ENCODE measurements at places on chromosomes 12 and 14.

DNA sequence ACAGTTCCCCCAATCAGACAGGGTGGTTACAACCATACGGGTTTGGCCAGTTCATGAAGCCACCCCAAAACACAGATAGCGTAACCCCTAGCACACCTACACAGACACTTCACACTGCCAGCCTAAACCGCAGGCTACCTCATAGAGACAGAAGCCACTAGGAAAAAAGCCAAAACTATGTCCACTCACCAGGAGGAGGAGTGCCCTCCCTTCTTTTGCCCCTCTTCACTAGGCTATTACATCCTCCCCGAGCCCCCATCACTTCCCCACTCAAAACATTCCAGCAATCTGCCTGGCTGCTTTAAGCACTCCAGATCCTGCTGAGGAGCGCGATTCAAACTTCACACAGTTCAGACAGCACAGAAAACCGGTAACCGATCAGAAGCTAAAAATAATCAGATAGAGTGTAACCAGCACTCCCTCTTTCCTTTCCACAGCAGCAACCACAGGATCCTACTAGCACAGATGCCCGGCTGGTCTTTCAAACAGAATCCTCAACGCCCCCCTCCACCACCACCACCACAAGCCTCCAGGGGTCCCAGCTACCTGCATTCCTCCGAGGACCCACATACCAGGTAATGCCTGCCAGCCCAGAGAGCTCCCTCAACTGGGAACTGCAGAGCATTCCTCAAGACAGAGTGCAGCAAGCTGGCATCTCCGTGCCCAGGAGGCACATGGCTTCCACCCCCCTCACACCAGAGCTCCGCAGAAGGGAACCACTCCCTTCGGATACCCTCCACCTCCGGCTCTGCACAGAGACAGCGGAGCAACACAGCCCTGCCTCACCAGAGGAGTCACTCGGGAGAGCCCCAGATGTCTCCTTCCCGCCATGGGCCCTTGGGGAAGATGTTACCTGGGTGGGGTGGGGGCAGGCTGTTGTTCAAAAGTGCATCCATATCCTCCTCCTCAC, 1.5 kb downstream of the CHD4 start:
- DNase-seq = peak; percentile 36

GRCh38 chr12:116314477-116314876, 37.0 kb upstream of the MED13L start:
- no peak for DNase-seq

GRCh38 chr14:22334627-22335026, 254.4 kb downstream of the DAD1 start:
- DNase-seq = no peak

DNA sequence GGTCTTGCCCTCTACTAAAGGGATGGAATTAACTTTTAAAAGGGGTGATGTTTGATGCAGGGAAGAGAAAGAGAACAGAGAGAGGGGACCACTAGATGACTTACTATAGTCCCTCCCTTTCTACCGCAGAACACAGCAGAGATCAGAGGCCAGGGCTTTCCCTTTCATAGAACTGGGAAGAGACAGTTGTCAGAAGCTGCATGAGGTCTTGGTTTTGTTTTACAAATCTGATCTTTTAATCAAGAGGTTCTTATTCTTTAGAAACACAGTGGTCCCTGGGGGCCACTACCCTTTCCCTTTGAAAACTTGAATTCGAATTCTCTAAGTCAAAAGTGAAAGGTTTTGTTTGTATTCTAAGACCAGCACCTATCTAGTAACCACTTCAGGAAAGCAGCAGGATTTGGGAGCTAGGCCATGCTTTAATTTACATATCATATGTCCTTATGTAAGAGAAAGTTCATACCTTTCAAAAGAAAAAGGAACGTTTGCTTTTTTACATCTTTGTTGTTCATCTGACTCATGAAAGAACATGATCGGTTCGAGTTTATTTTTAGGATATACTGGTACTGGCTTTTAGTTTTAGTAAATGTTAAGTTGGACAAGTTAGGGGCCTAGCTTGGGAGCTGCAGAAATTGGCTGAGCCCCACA, 6.3 kb downstream of the FBXL14 start:
- DNase-seq = no peak

DNA sequence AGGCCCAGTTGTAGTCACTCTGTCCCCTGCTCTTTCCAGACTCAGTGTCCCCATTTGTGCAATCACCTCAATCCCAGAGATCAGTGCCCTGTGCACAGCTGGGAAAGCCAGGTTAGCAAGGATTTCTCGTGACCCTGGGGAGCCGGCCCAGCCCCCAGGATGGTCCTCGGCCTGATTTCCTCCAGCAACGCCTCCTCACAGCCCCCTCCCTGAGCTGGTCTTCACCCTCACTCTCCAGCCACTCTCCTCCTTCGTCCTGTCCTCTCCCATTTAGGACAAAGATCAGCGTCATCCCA, 194.8 kb upstream of the C14orf180 start:
- DNase-seq = no peak

GRCh38 chr14:93331002-93331727, 1.7 kb downstream of the BTBD7 start:
- no peak for DNase-seq

GRCh38 chr14:21861153-21861552, 187.5 kb upstream of the OR4E1 start:
- DNase-seq = no peak

DNA sequence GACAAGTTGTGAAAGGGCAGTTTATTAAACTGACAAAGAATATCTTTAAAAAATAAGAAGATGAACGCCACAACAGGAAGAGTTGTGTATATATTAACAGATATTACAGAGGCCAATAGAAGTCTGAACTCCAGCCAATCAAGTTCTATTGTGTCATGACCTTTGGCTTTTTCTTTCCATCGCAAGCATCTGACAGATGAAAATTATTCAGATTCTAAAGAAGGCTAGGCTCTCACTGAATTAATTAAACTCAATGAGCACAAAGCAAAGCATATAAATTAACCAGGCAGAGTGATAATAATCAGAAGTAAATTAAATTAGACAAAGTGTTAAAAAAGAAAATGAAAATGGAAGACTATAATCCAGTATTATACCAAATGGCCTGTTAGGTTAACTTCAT, 62.0 kb upstream of the PYGL start:
- DNase-seq = no peak

DNA sequence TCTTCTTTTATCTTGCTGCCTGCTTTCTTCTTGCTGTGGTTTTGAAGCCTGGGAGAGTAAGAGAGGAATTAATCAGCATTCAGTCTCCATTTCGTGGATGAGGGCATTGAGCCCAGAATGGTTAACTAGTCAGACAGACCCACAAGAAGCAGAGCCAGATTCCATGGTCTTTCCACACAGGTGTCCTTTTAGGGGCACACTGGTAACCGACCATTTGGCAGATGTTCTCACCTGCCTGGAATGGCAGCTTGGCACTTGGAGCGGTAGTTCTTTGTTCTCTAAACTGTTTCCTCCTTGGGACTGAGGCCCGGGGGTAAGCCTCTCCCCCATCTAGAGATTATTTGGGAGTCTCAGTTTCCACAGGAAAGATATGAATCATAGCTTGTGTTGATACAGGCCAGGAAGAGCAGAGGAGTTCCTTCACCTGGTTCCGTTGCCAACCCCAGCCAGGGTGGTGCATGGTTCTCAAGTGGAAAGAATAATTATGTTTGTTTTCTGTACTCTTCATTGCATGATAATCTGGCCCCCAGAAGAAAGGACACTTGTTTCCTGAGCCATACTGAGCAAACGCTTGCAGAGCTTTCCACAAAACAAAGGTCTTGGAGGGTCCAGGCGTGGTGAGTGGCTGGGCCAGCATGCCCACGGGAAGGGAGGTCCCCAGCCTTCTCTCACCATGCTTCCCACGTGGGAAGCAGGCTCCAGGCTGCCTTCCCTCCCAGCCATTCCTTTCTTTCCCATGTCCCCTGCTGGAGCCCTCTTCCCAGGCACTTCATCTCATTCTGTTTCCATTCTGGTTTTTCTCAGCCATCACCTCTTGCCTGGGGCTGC, 2.0 kb upstream of the KRT75 start:
- DNase-seq = no peak

DNA sequence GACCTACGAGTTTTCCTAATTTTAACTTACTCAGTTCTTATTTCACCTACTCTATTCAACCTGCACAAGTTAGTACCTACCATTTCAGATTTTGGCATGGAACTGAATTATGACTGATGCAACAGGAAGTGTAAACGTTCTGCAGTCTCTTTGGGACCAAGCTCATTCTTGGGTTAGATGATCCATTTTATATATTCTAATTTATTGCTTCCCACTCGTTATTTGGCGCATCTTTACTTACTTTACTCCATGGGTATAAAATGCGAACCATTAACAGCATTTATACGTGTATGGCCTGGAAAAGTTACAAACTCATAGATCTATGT, 1.0 kb upstream of the EML1 start:
- no peak for DNase-seq
